Fibroblast of skin of abdomen (primary cell): ENCODE measurements at places on chromosomes 5 and 9.

- no peak for DNase-seq
These were observed 64.4 kb upstream of the SSBP2 start for GRCh38 chr5:81815321-81815720.

DNA sequence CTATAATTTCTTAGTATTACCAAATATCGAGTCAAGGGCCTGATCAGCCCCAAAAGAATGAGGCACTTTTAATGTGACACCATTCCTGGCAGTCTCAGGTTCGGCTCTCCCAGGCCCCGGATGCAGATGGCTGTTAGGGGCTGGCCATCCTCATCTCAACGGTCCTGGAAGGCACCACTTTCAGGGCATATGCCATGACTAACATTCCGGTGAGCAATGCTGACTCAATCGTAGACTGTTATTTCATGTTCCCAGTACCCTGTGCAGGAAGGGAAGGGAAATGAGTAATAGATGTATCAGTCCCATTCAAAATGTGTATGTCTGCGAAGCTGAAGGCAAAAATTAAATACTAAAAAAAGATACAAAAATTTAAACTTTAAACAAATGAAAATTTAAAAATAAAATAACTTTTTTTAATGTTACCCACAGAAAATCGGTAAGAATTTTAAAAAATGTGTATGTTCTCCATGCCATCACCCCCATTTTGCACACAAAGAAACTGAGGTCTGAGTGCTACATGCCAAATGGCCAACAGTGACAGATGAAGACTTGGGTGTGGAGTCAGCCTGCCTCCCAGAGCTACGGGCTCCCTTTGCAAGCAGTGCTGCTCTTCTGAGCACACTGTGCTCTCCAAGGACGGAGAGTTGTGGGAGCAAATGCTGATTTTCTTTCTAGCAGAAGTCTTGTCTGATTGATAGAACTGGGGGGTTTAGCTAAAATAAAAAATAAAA lies 79.0 kb downstream of the GLDC start:
- DNase-seq: peak; percentile 98

DNA sequence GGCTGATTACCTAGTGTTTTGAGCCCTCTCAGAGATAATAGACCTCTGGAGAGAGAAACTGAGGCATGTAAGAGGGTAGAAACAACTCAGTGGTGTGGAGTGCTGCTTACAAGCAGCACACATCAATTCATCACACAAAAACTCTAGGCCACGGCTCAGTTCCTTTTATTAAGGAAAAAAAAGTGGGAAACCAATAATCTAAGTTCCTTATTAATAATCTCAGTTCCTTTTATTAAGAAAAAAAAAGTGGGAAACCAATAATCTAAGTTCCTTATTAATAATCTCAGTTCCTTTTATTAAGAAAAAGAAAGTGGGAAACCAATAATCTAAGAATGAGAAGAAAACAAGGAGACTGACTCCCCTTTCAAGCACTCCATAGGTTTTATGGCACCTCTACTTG lies 28.0 kb downstream of the TXNDC8 start:
- DNase-seq: no peak

DNA sequence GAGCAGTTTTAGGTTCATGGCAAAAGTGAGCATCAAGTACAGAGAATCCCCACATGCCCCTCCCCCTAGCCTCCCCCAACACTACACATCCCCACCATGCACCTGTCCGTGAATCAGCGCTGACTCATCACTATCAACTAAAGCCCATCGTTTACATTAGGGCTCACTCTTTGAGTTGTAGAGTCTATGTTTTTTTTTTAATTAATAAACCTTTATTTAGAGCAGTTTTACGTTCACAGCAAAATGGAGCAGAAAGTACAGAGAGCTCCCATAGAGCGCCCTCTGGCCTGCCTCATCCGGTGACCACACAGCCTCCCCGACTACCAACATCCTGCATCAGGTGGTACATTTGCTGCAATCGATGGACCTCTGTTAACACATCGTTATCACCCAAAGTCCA lies 47.9 kb upstream of the UNC5A start:
- no peak for DNase-seq

DNA sequence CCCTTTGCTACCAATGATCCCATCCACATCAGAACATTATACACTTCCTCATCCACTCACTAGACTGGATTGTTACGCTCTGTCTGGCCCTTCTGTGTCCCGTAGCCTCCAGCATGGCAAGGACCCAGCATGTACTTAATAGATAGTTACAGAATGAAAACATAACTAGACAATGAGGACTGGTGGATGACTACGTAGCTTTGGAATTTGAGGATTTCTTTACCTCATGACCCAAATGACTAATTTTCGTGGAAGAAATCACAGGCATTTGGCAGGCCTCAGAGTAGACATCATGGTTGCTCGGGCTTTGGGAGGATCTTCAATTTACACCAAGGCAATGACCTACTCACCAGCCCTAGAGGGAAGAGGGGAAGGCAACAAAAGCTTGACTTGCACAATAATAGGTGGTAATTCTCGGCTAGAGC lies 299.8 kb downstream of the TLE1 start:
- peak; percentile 99 for DNase-seq

GRCh38 chr5:52822437-52822836 lies 34.7 kb downstream of the ITGA1 start:
- DNase-seq: no peak

DNA sequence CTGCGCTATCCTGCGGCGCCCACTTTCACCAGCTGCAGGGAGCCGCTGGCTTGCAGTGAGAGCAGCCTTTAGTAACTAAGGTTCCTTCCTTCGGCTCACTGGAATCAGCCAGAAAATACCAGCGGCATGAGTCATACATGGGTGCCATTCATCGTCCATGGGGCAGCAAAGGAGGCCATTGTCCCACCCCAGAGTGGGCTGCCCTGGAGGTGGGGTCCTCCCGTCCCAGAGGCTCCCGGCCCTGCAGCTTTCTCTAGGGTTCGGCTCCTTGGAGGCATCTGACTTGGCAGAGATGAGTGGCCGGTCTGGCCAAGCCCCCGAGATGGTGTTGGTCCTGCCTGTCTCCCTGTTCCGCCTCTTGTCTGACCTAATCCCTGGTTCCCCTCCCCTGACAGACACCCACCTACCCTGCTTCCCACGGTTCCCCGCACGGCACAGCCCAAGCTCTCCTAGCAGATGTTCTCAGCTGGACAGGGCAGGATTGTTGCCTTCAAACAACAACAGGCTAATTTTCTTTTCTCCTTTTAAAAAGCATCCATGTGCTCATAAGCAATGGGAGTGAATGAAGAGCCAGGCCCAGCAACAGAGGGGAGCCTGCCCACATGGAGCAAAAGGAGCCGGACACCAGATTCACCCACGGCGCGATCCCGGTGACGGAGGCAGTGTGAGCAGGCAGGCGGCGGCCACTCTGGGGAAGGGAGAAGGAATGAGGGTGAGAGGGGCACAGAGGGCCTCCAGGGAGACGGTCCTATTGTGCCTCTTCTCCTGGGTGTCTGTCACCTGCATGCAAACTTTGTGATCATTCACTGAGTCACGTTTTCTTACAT lies 97.0 kb upstream of the COL5A1 start:
- peak; percentile 81 for DNase-seq

DNA sequence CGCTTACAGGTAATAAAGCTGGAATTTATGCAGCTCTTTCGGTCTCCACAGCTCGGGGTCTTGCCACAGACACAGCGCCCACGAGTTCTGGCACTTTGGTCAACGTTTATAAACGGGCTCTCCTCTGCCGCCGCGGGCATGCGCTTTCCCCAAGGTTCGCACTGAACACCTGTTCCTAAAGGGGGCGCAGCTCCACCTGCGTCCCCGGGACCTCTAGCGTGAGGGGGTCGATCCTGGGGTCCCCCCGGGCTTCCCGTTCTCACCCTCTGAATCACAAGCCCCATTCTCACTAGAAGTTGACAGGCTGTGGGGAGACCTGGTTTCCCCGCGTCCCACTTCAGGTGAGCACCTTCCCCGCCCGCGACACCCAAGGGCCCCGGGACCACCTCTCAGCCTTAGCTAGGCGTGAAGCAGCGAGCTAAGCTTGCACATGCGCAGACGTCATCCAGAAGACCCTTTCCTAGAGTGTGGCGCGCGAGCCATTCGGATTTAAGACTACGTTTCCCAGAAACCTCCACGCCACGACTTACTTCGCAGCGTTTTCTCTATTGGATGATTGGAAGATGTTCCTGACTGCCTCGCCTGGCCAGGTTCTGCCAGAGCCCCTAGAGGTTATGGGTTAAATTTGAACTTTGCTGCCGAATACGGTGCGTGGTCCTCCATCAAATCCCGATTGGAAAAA lies 21.3 kb upstream of the ZNF782 start:
- DNase-seq: peak; percentile 74

GRCh38 chr5:63456279-63456678 lies 506.0 kb downstream of the HTR1A start:
- no peak for DNase-seq
